Stimulated activated CD4-positive, alpha-beta T cell treated with anti-CD3 and anti-CD28 coated beads, Interleukin-4, amount 100 ng/mL, for 24 hours (primary cell): ENCODE measurements at places on chromosomes 13 and 19.

DNA sequence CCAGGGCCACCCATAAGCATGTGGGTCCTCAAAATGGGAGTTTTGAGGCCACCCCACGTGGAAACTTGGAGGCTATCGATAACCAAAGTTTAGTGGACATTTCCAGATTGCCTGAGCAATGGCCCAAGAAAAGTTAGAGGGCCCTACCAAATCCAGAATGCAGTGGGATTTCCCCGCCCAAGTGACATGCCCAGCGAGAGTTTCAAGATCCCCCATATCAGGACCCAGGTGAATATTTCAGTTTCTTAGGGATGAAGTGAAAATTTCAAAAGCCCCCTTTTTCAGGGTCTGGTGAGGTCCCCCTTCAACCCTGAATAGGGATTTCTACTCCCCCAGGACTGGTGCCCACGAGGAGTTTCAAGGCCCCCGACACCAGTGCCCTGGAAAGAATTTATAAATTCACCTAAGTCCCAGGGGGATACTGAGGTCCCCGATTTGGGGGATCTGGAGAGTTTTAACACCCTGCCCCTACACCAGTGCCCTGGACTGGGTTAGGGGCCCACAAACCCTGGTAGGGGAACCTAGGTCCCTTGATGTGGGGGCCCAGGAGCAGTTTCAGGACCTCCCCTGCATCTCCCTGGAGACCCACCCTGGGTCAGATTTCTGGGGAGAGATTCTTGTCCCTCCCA, 695 bp downstream of the BST2 start:
- DNase-seq, result no peak

- DNase-seq, result no peak
These were observed 54.5 kb downstream of the NUFIP1 start for GRCh38 chr13:44934724-44935123.

- DNase-seq, result peak; percentile 80
These were observed 16.1 kb upstream of the RASA3 start for GRCh38 chr13:114148521-114148855.

GRCh38 chr19:20422216-20423205, 143.1 kb downstream of the ZNF737 start:
- DNase-seq, result no peak

GRCh38 chr13:58729361-58729760, 1097.8 kb downstream of the PCDH17 start:
- no peak for DNase-seq

DNA sequence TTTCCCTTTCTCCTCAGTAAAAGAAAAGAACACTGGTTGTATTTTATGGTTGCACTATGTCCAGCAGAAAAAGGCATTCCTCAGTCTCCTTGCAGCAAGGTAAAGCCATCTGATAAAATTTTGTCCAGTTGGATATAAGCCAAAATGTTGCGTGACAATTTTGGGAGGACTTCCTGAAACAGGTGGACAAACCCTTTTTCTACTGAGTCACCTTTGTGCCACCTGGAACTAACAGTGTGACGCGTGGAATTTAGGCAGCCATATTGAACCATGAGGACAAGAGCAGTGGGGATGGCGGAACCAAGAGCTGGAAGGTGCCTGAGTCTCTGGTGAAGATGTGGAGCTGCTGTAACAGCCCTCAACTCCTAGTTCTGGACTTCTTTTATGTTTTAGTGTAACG, 8.2 kb downstream of the CADM4 start:
- DNase-seq, result no peak

GRCh38 chr13:43579321-43579720, 207.5 kb downstream of the ENOX1 start:
- no peak for DNase-seq

GRCh38 chr19:14122924-14123323, 5.4 kb upstream of the PRKACA start:
- no peak for DNase-seq
